Muscle of arm (tissue), 14 donors: ENCODE measurements at places on chromosomes 6 and 20. TPM values are rescaled to one million over a fixed set of nuclear protein-coding genes. Genes with fewer than 3 reads are reported as not detected.

The NMBR gene
- polyA plus RNA-seq: not detected

The PNPLA1 gene
- 0.44 TPM for polyA plus RNA-seq

The IL17F gene
- not detected for polyA plus RNA-seq

The EPHA7 gene
- 5.6 TPM for polyA plus RNA-seq

The PRSS35 gene
- polyA plus RNA-seq: 30.9 TPM

The PERP gene
- polyA plus RNA-seq: 8.7 TPM

DNA sequence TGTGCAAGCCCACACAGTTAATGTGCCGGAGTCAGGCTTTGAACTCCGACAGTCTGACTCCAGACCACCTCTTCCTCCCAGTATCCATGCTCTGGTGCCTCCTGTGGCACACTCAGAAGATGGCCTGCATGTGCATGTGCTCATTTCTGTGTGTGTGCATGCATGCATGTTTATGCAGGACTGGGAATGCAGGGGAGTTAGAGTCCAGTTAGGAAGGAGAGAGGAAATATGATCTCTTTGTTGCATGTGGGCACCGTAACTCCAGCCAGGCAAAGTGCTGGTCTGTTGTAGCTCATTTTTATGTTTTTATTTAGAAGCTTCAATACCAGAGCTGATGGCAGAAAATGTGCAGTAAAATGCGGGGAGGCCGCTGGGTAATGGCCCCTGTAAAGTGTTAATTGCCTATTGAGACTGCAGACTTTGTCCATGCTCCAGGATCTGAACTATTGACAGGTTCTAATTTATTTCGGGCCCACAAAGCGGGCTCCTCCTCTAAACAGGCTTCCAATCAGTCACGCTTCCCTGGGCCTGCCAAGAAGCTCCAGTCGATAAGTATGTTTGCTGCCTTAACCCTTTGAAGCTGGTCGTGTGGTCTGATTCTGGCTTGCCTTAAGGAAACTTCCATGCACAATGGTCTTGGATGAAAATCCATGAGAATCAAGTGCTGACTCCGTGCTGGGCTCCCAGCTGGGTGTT is 248.3 kb downstream of the DHX35 start:
- DNase-seq: no peak

- DNase-seq: no peak
Measured at GRCh38 chr6:123587838-123588545, 48.8 kb downstream of the TRDN start.

DNA sequence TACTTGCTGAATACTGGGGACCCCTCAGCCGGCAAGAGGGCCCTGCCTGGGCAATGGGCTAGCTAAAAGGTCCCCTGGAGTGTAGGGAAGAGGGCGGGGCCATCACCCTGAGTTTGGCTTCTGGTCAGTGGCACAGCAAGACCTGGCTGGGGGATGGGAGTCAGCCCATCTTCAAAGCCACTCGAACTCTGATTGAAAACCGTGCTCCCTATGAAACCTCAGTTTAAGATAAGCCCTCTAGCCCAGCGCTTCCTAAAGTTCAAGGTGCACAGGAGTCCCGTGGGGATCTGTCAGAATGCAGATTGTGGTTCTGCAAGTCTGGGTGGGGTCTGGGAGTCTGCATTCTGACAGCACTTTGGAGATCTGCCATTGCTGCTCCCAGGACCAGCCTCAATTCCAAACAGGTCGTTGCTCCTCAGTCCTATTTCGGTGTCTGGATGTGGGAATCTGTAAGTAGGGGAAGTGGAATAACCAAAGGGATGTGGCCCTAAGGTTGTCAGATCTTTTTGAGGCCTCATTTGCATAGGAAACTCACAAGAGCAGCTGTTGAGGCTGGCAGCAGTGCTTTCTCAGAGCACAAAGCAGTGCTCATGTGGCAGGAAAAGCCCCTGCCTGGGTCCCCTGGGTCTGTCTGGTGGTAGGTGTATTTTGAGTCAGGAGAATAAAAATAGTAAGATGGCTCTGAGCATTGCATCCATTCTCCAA is 85.3 kb upstream of the SCP2D1 start:
- DNase-seq: no peak

DNA sequence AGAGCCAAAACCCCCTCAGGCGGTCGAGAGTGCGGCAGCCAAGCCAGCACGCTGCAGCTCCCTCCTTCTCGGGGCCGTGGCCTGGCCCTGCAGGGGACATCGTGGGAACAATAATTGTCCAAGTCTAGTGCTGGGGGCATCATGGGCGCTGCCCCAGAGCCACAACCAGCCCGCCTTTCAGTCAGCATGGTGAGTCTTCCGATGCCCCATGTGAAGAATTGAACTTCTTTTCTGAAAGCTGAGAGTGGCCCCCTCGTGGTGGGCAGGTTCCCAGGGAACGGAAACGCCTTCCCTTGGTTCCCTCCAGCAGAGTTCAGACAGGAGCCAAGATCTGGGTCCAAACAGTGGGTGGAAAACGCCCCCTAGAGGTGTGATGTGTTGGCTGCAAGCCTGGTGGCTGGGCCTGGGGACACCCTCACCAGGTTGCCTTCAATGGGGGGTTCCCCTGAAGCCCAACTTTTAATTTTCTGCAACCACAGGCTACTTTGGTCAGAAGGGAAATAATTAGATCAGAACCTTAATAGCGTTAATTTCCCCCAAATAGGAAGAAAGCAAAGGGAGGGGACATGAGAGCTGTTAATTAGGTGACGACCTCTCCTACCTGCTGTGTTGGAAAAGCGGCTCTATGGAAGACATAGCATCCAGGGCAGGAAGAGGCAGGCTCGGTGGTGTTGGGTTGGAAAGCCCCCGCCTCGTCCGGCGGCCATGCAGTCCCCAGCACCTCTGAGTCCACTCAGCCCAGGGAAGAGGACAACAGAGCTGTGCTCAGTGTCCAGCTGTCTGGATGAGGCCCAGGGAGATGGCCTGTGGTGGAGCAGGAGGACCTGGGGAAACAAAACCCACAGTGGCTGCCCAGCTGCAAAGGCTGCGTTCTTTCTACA is 4.7 kb upstream of the MRGBP start:
- peak; percentile 88 for DNase-seq

GRCh38 chr6:4478098-4478497 is 298.1 kb upstream of the CDYL start:
- DNase-seq: no peak

DNA sequence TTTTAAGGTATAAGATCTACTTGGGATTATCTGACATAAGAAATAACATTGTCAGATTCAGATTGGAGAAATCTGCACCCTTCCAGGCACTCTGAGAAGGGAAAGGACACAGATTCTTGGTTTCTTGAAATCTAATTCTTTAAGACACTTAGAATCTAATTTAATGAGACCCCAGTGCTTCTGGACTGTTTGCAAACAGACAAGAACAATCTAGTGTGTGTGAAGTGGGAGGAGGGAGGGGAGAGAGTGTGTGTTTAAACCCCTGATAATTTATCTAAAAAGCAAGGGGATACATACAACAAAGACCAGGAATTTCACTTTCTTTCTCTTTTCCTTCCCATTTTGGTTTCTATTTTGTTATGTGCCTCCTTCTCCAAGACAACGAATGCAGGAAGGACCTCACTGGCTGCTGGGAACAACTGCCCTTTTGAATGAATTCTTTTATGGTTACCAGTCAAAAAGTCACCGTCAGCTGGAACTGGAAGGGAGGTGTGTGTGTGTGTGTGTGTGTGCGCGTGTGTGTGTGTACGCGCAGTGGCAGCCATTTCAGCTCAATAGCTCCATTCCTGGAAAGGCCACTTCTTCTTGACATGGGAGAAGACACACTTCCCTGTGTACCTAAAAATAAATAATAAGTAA is 129.4 kb downstream of the BCAS1 start:
- no peak for DNase-seq

DNA sequence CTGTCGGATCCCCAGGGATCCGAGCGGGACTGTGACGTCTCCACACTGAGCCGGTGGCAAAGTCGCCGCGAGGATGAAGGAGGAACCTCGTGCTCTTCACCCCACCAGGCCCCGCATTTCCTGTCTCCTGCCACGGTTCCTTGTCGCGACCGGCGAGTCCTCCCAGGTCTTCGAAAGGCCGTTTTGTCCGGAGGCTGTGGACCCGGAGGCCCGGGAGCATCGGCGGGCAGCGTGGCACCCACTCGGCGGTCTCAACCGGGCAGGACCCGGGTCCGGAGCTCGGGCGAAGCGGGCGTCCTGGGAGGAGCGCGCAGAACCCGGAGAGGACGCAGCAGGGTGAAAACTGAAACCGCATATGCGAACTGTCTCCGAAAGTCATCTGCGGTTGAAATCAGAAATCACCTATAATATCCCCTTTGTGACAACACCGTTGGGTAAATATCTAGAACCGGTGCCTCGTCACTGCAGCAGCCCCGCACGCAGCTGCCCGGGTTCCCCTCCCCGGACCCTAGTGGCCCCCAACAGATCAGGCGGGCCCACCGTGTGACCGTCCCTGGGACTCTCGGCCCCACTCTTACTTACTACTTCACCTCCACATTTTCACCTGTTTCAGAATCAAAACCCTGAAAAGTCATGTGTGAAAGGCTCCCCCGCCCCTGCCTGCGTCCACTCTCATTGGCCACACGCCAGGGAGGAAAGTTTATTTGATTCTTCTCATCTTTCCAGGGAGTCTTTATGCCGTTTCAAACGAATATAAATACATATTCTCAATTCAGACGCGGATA is 3.1 kb upstream of the ULBP2 start:
- DNase-seq: no peak

DNA sequence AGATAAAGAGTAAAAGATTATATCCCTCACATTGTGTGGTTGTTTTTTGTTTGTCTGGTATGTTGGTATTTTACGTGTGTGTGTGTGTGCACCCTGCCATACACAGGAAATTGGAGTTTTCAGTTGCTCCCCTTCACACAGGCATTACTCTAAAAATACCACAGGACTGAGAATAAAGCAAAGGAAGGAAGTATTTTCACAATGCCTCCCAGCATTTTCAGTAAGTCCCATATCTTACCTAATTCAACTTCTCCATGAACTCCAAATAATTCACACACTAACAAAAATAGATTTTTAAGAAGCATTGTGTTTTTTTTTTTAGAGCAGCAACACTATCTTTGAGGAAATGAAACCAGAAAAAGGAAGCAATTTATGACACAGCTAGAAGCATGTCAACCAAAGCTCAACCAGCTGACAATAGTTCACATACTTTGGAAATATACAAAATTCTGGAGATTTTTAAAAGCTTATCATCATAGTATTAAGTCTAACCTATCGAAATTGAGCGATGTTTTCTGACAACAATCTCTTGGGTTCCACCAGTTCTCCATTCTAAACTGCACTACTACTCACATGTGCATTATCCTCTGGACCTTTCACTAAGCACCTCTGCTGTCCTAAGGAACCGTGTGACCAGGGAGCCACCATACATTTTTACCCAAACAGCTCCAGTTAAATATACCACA is 2.1 kb downstream of the UBE2J1 start:
- no peak for DNase-seq

- DNase-seq: no peak
Measured at GRCh38 chr6:165671222-165671768, 8.3 kb upstream of the PDE10A start.

DNA sequence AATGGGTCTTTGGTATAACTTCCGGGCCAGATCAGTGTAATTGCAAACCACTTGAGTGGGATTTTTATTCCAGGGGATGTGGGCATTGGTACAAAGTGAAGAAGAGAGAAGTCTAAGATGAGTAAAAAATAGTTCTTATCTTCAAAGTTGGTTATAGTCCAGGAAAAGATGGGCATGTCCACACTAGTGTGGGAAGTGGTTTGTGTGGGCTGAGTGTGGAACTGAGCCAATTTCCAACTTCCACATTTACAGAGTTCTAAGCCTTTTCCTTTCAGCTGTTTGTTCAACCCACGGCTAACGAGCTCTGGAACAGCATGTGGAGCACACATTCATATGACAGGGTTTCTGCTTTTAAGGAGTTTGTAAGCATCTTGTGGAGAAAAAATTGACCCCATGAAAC is 72.3 kb upstream of the IFNGR1 start:
- DNase-seq: peak; percentile 53

GRCh38 chr6:135505648-135506047 is 8.1 kb upstream of the AHI1 start:
- no peak for DNase-seq

GRCh38 chr6:126064257-126064747 is 78.0 kb downstream of the TRMT11 start:
- DNase-seq: no peak

GRCh38 chr6:7747433-7747832 is 21.5 kb downstream of the BMP6 start:
- no peak for DNase-seq

- no peak for DNase-seq
Measured at GRCh38 chr6:56739836-56740815, 97.4 kb upstream of the DST start.

GRCh38 chr6:170122651-170123050 is 168.2 kb downstream of the DLL1 start:
- no peak for DNase-seq

DNA sequence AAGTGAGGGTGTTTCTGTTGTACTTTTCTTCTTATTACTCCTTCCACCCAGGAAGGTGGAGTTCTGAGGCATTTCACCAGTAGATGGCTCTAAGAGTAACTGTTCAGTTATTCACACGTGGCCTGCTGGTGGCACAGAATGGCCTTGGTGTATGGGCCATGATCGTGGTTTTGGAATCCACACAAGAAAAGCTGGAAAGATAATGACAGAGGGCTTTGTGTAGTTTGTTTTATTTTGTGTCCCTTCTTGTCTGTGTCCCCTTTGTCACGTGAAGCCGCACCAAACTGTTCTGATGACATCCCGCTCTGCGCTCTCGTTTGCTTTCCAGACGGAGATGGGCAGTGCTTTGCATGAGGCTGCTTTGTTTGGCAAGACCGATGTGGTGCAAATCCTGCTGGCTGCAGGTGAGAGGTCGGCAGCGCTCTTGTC is 93.4 kb downstream of the ANKS1A start:
- DNase-seq: no peak

GRCh38 chr20:17611540-17612286 is 41.8 kb downstream of the DSTN start:
- DNase-seq: no peak

DNA sequence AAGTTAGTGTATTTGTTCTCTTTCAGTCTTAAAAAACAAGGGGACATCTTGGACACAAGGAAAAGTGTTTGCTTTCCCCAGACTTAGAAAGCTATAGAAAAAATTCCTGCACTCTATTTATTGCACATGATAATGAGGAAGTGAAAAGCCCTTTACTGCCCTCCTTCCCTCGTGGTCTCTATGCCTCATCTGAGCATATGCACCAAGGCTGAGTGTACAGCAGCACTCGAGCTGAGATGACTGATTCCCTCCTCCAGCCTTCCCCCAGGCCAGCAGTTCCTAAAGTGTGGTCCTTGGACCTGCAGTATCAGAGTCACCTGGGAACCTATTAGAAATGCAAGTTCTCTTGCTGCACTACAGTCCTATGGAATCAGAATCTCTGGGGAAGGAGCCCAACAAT is 14.3 kb upstream of the LAMP5 start:
- DNase-seq: no peak

- no peak for DNase-seq
Measured at GRCh38 chr6:164185471-164185871, 771.0 kb downstream of the QKI start.

- no peak for DNase-seq
Measured at GRCh38 chr6:155958550-155958949, 502.9 kb upstream of the NOX3 start.

GRCh38 chr20:31704225-31705119 is 18.2 kb downstream of the BCL2L1 start:
- no peak for DNase-seq
